ENCODE measurements at places on chromosomes 11 and 22. TPM values are rescaled to one million over a fixed set of nuclear protein-coding genes. Genes with fewer than 3 reads are reported as not detected.

The SLC37A2 gene
- total RNA-seq, result 11.4 TPM

The SCGB1D2 gene
- not detected for total RNA-seq

The OR8D1 gene
- not detected for total RNA-seq

The RPL3 gene
- 2,446 TPM for total RNA-seq

The OR52E8 gene
- total RNA-seq, result not detected

The SLC22A12 gene
- not detected for total RNA-seq

The DRICH1 gene
- total RNA-seq, result not detected

The KRTAP5-2 gene
- not detected for total RNA-seq

The DEUP1 gene
- 0.39 TPM for total RNA-seq

The TRIM6 gene
- total RNA-seq, result 26.7 TPM

The BEST1 gene
- total RNA-seq, result 0.11 TPM

The TESMIN gene
- 4.7 TPM for total RNA-seq

The POU2AF1 gene
- total RNA-seq, result not detected

The PKP3 gene
- 687 TPM for total RNA-seq

The PGA3 gene
- total RNA-seq, result not detected

The PATE3 gene
- not detected for total RNA-seq

The ADAMTS15 gene
- 0.33 TPM for total RNA-seq

The ZNRF3 gene
- 5.9 TPM for total RNA-seq

Measured in placental epithelial cell (primary cell).